ENCODE measurements at places on chromosomes 5 and 9.

- no peak for DNase-seq
- no peaks in the 10 kb centered on the region for H3K27me3 ChIP-seq
- H3K4me3 ChIP-seq: no peak overlapping the region
- H3K4me1 ChIP-seq: no peaks in the 10 kb centered on the region
- no peak overlapping the region for H3K27ac ChIP-seq
- H3K36me3 ChIP-seq: no peaks in the 10 kb centered on the region
Measured at GRCh38 chr5:35302544-35302943, 72.3 kb upstream of the PRLR start.

DNA sequence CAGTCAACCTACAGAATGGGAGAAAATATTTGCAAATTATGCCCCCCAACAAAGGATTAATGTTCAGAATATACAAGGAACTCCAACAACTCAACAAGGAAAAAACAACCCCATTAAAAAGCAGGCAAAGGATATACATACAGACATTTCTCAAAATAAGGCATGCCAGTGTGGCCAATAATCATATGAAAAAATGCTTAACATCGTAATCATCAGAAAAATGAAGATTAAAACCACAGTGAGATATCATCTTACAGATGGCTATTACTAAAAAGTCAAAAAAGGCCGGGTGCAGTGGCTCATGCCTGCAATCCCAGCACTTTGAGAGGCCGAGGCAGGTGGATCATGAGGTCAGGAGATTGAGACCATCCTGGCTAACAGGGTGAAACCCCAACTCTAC, 103.2 kb downstream of the KLHL3 start:
- DNase-seq: no peak
- H3K27me3 ChIP-seq: no peaks in the 10 kb centered on the region
- no peak overlapping the region for H3K4me3 ChIP-seq
- H3K4me1 ChIP-seq: no peaks in the 10 kb centered on the region

DNA sequence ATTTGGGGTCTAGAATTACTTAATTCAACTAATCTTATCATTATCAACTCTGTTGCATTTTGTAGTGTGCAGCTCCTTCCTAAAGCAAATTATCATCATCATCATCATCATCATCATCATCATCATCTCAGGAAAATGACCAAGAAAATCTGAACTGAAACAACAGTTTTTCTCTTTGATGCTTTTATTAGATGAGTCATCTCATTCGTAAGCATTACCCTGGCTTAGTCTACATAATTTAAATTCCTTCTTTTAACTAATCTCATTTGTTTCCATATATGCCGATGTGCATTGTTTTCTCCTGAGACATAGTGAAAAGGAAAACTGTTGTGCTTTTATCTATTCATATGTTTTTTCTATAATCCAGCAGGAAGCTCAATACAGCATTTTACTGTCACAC, 173.0 kb upstream of the PDE4D start:
- no peak for DNase-seq
- H3K4me3 ChIP-seq: no peak overlapping the region
- H3K36me3 ChIP-seq: no peaks in the 10 kb centered on the region

DNA sequence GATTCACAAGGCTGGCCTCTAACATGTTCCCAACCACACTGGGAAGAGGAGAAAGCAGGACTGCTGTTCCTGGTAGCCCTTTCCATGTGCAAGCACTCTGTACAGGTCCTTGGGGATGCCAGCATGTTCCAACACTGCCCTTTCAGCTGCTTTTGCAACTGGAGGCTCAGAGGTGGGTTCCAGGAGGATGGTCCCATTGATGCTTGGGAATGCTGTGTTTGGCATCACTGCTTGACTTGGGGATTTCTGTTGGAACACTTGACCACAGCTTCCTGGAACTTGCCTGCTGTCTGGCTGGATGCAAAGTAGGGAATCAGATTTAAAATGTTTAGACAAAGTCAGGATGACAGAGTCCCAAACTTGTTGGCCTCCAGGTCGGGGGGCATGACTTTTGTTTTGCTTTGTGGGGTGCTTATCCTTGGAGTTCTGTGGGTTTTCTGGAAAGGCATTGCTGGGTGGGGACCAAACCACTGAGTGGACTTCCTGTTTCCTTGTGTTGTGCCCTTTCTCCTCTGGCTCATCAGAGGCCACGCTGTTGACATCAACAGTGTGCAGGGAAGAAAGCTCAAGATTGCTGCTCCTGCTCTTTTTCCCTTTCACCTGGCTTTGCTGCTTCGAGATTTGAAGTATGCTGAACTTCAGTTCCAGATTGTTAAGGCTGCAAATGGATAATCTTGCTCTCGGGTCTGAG, 148.5 kb upstream of the RPS23 start:
- H3K27me3 ChIP-seq: no peaks in the 10 kb centered on the region
- no peak for DNase-seq
- no peak overlapping the region for H3K27ac ChIP-seq
- no peak overlapping the region for H3K4me3 ChIP-seq
- H3K36me3 ChIP-seq: no peaks in the 10 kb centered on the region
- no peaks in the 10 kb centered on the region for H3K4me1 ChIP-seq
